Activated CD8-positive, alpha-beta memory T cell treated with anti-CD3 and anti-CD28 coated beads, Interleukin-2, amount 50 U/mL, for 48 hours (primary cell): ENCODE measurements at places on chromosomes 12 and 14.

GRCh38 chr14:102523569-102524450 is 14.2 kb upstream of the ANKRD9 start:
- DNase-seq, result no peak

- DNase-seq, result no peak
These were observed 207.0 kb upstream of the CDKN3 start for GRCh38 chr14:54189748-54190354.

GRCh38 chr12:94101738-94102660 is 46.4 kb upstream of the PLXNC1 start:
- DNase-seq, result peak; percentile 86

DNA sequence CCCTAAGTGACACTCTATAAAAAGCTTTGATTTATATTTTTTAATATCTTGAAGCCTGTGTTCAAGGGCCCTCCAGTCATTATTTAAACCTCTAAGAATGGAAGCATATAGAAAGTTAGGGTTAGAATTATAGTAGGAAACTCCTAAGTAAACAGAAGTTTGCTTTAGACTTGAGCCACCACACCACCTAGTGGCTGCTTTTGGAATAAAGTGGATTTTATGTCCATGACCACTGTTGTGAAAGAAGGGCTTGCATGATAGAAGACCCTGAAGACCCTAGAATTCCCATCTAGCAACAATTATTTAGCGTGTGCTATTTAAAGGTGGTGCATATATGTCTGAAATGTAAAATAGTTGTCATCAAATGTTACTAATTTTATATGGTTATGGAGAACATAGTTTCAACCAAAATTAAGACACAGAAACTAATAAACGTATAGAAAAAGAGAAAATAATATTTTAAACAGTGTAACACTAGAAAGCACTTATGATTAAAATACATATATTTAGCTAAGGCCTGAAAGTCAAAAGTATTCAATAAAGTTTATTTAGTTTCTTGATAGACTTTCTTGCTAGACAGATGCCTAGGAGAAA is 21.3 kb downstream of the LRRIQ1 start:
- DNase-seq, result no peak

GRCh38 chr12:3061059-3061458 is 16.1 kb upstream of the TSPAN9 start:
- DNase-seq, result no peak

DNA sequence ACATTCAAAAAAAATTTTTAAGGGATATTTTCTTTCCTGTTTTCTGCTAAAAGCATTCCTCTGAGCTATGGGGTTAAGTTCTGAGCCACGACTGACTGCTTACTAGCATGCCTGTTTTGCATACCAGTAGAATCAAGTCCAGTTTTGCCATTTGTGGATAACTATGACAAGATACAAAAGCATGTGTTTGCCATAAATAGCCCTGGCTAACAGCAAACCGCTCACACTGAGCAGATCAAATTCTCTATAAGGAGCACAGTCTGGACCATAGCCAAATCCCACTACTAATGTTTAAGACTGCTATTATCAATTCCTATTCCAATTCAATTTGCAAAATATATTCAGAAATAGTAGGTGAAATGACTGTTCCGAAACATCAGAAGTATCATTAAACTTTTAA is 3.2 kb downstream of the CFL2 start:
- no peak for DNase-seq

- DNase-seq, result no peak
These were observed 376.0 kb upstream of the PDE3A start for GRCh38 chr12:19992311-19992710.

- DNase-seq, result no peak
These were observed 890 bp upstream of the BCL7A start for GRCh38 chr12:122020795-122021192.

DNA sequence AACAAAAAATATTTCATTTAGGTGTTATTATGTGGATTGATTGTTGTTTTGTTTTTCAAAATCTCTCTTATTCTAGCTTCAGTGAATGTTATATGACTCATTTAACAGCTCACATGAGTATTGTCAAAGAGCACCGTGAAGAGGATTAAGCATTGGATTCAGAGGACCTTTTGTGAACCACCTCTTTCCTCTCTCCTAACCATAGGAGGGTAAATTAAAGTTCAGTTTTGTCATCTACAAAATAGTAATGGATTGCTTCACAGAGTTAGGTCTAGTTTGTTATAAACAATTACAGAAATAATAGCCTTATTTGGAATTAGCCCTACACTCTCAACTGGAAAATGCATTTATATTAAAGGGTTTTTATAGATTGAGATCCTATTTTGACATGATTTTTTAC is 962 bp upstream of the KERA start:
- DNase-seq, result no peak

DNA sequence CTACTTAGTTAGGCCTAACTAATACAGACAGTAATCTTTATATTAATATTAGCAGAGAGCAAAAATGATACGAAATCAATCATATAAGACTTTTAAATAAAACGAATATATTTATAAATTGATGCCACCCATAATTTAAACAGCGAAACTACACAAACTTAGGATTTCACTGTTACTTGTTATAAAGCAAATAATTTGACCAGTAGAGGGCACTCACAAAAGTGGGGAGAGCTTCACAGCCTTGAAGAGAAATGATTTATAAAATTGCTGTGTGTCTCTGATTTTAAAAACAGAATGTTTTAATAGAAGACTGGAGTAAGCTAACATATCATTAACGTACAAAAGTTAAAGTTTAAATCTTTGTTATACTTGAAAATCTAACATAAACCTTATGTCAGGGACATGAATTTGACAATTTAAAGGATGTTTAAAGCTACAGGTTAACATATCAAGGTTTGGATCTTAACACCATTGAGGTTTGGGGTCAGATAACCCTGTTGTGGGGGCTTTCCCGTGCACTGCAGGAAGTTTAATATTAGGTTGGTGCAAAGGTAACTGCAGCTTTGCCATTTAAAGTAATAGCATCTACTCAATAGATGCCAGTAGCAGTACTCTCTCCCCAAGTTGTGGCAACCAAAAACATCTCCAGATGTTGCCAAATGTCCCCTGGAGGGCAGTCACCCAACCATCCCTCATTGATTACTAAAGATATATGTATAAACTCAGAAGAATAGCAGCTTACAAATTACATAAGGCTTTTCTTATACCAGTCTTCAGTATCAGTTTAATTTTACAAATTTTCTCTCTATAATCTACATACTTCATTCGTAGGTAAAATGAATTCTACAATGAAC is 9.3 kb downstream of the KRAS start:
- DNase-seq, result no peak

- no peak for DNase-seq
These were observed 193.9 kb downstream of the EMP1 start for GRCh38 chr12:13390381-13390861.

DNA sequence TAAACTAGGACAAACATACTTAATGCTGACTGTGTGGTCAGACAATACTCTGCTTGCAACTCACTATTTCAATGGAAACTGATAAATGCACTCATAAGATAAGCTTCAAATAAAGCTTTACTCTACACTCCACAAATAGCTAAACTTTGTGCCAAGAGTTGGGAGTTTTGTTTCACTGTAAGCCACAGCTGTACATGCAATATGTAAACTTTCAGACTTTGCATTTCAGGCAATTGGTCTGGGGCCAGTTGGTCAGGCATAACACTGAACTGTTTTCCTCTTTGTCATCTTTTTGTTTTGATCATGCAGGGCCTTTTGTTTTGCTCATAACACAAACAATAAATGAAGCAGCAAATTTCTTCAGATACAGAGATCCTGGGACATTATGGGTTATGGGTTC is 426.2 kb downstream of the IPO8 start:
- no peak for DNase-seq
